AML-193 (cell line): ENCODE measurements at places on chromosomes 5 and 9.

DNA sequence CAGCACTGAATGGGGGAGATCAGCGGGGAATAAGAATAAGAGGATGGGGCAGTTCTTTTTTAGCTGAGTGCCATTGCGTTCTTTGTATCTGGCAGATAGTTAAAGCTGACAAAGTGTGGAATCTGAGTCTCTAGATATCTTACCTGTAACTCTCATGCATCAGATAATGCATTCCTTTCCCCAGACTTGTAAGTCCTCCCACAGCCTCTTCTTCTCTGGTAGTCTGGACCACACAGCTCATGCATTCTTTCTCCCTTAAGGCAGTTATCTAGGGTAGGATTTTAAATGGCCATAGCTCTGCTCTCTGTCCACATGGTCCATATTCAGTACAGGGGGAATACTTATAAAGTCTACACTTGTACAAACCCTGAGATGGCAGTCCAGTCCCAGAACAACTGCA is 54.0 kb upstream of the FGF10 start:
- DNase-seq, result no peak

DNA sequence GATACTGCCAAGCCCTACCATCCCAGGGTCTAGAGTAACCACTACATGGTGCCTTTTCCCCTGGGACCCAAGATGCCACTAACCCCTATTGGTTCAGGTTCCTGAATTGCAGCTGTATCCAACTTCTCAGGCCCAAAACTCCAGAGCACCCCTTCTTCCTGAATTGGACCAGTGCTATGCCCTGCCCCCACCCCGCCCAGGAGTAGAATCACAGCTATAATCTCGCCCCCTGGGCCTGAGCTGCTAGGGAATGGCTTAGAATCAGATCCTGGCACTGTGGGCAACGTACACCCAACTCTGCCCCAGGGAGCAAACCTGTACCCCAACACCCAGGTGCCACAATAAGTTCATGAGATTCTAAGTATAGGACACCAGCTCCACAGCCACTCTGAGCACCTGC is 206.3 kb downstream of the CACNA1B start:
- DNase-seq, result no peak

DNA sequence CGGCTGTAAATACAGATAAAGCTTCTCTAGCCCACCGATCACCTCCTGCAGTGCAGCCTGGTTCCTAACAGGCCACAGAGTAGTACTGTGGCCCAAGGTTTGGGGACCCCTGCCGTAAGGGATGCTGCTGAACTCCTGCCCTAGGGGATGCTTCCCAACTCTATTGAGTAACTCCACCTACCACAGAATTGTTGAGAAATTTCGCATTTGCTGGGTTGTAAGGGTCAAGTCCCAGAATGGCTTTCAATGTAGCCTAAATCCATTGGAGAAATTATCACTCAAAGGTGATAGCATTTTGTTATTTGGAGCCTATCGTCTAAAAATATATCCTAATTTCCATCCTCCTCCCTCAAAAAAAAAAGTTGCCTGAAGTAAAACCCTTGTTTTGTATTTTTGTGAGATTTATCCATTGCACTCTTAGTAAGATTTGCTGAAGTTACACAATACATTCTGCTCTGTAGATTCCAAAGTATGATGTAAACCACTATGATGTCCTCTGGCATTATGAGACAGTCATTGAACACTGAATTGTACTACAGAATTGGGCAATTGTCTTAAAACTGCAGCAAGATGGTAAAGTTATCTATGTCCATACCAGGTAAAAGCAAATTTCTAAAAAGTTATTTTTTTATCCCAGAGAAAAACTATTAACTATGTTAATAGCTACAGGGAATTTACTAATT is 14.0 kb downstream of the ACTBL2 start:
- no peak for DNase-seq

DNA sequence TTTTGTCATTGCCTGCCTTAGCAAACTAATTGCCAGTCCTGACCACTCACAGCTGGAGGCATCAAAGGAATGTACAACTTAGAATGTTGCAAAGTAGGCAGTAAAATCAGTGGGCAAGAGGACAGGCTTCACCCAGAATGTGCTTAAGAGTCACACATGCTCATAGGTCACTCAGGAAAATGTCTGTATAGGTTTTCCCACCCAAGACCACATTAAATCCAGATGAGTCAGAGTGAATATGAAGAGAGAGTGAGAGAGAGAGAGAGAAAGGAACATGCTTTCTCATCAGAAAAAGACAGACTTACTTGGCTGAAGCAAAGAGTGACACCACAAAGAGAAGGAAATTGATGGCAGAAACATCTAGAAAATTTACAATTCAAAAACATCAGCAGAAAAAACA is 37.9 kb downstream of the PLEKHG4B start:
- DNase-seq, result no peak

DNA sequence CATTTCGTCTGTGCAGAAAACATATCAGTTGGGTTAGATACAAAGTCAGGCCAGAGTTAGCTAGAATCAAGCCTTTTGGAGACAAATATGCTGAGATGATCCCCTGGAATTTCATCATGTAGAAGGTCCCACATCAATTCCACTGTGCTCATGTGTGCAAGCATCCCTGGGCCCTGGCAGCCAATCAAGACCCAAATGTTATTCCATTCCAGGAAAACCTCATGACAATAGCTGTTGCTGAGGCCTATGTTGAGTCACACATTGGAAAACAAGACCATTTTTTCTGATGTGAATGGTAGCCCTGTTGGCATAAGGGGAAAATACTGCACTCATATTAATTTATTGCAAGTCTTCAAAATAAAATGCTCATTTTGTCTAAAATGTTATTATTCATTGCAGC is 11.5 kb downstream of the SPOCK1 start:
- DNase-seq, result no peak

GRCh38 chr5:7015586-7016256 is 302.5 kb downstream of the TENT4A start:
- DNase-seq, result no peak

GRCh38 chr5:95907067-95907705 is 54.5 kb downstream of the ELL2 start:
- no peak for DNase-seq

DNA sequence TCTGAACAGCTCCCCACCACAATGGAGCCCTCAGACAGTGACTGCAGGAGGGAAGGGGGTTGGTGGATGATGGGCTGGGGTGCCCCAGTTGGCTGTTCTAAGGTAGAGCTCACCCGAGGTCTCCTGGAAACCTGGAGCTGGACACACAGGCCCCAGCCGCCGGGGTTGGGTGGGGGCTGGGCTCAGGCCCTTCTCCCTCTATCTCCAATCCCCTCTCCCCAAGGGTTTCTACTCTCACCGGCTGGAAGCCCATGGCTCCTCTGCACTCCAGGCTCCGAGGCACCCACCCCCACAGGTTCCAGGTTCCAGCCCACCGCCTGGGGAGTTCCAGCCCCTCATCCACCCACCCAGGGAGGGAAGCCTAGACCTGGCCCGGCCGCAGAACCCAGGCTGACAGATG is 766 bp downstream of the NR5A1 start:
- no peak for DNase-seq

DNA sequence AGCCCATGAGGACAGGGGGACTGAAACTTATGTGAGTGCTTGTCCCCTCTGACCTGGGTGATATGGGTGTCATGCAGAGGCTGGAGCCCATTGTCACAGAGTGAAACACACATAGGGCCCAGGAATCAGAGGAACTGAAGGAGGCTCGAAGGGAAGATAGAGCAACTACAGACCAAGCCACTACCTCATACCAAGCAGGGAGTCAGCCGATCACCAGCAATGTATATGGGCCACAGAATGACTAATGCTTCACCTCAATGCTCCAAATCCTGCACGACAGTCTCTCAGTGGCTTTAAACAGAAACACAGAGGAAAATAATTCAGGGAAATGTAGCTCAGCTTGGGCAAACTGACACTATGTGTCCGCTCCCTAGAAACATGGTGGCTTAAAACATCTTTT is 8.9 kb upstream of the FBXW11 start:
- no peak for DNase-seq

DNA sequence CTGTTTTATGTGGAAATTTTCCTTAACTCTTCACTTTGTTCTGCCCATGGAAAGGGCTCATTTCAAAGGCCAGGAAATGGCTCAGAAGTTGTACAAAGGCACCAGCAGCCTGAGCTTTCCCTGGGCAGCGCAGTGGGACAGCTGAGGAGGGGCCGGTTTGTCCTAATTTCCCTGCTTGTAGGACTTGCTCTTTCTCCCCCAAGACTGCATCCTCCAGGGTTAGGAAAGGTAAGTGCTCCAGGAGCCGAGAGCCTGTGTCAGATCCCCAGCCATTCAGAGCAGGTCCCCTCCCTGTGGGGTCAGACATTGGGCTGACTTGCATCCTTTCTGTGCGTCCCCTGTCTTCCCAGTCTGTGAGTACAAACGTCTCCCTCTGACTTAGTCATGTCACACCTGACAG is 43.5 kb downstream of the AGXT2 start:
- DNase-seq, result no peak

GRCh38 chr9:88697764-88698432 is 162.9 kb downstream of the NXNL2 start:
- DNase-seq, result no peak

DNA sequence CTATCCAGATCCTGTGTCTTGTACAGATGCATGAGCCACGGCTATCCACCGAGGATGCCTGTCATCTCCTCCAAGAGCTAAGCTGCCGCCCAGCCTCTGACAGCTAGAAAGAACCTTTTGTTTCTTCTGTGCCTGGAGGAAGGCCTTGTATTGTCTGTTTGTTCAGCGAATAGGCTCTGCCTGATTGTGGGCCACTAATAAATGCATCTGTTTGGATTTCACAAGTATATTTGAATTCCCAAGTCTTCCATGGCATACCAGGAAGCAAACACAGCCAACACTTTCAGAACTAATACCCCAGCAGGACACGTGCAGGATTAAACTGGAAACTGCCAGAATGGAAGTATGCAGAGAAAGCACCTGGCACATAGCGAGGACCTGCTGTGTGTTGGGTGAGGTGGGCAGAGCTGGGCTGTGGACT is 92.7 kb upstream of the NEURL1B start:
- no peak for DNase-seq

- no peak for DNase-seq
Measured at GRCh38 chr5:172904643-172905345, 54.4 kb upstream of the RPL26L1 start.

DNA sequence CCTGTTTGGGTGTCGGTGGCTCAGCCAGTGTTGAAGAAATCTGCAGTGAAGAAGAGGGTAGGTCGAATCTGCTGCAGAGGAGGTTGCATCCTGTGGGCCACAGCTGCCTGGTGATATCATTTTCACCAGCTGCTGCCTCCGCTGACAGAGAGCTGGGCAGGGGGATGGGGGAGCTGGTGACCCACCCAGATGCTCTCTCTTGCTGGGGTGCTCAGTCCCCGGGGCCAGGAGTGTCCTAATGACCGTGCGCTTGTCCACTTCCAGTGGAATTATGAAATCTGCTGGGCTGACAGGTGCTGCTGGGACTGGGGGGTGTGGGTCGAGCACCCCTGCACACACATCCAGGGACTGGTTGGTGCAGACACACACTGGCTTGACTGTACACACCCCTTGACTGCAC is 83.2 kb upstream of the IRX4 start:
- no peak for DNase-seq

DNA sequence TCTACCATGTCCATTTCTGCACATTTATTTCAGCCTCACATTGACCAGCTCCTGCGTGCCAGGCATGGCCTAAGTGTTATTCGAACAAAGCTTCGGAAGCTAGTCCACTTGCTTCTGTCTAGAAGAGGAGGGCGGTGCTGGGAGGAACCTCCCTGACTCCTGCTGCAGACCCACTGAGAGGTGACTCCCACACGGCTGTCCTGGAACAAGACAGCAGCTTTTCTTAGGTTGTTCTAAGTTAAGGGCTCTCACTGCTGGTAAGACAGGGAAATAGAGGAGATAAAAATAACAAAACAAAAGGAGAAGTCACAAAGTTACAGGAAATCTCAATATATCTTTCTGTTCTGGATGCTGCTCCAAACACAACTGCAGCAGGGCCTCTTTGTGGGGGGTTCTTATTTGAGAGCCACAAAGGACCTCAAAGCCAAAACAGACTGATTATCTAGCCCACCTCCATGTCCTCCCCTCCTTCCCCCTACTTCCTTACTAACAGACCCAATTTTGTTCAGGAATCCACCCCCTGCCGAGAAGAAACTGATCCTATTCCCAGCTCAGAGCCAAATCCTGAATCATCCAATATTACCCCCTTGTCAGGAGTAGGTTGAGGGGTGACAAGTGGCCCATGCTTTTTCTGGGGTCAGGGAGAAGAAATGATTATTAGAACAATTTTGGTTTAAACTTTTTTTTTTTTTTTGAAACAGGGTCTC is 28.4 kb upstream of the KCNIP1 start:
- no peak for DNase-seq

GRCh38 chr5:119316086-119316485 is 39.7 kb upstream of the TNFAIP8 start:
- DNase-seq, result no peak

- no peak for DNase-seq
Measured at GRCh38 chr9:93792358-93792757, 162.8 kb downstream of the BARX1 start.

- no peak for DNase-seq
Measured at GRCh38 chr9:135982499-135983207, 21.5 kb upstream of the UBAC1 start.

DNA sequence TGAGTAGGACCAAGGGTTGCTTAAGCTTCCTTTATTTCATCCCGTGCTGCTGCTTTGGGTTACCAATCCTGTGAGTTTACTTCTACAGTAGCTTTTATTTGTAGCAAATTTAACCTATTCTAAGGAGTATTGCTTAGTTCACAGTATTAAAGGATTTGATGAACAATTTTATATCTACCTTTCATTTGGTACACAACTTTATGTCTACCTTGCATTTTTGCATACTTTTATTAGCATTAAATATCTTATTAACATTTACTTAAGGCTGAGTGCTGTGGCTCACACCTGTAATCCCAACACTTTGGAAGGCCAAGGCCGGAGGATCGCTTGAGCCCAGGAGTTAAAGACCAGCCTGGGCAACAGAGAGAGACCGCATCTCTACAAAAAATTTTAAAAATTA is 4.2 kb downstream of the GTF3C4 start:
- no peak for DNase-seq

GRCh38 chr5:39080168-39080567 is 6.0 kb upstream of the RICTOR start:
- DNase-seq, result no peak

DNA sequence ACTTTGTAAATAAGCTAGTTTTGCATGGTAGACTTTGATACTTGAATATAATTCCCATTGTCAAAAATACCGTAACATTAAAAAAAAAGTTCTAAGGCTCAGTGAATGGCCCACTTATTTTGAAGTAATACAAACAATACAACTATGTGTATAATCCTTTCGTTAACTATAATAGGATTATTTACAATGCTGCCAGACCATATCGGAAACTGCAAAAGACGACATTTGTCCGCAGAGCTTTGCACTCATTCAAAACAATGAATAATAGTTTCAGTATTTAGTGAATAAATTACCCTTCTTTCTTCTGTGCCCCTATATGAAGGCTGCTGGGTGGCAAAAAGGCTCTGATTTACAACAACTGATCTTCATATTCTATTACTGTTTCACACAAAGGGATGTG is 121.8 kb downstream of the DROSHA start:
- no peak for DNase-seq

DNA sequence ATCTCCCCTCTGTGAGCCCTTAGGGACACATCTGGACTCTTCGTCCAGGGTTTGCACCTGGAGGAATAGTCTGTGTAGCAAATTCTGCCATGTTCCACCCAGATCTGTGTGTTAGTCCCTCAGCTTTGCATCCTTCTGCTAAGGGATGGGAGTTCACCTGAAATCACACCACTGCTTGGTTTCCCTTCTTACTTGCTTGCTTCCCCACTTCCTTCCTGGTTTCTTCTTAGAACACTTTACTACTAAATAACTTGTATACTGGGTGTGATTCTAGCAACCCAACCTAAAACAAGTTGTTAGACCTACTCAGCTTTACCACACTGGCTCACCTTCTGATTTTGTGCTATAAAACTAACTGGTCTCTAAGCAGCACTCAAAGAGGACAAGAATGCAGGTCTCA is 202.6 kb upstream of the MAP3K1 start:
- no peak for DNase-seq
